NCI-H2081 treated with DMSO at 0.1 percent for 48 hours (cell line): ENCODE measurements at places on chromosomes 3 and 15.
A peak's percentile ranks its signal among the peaks of the same experiment; 100 is the strongest.

DNA sequence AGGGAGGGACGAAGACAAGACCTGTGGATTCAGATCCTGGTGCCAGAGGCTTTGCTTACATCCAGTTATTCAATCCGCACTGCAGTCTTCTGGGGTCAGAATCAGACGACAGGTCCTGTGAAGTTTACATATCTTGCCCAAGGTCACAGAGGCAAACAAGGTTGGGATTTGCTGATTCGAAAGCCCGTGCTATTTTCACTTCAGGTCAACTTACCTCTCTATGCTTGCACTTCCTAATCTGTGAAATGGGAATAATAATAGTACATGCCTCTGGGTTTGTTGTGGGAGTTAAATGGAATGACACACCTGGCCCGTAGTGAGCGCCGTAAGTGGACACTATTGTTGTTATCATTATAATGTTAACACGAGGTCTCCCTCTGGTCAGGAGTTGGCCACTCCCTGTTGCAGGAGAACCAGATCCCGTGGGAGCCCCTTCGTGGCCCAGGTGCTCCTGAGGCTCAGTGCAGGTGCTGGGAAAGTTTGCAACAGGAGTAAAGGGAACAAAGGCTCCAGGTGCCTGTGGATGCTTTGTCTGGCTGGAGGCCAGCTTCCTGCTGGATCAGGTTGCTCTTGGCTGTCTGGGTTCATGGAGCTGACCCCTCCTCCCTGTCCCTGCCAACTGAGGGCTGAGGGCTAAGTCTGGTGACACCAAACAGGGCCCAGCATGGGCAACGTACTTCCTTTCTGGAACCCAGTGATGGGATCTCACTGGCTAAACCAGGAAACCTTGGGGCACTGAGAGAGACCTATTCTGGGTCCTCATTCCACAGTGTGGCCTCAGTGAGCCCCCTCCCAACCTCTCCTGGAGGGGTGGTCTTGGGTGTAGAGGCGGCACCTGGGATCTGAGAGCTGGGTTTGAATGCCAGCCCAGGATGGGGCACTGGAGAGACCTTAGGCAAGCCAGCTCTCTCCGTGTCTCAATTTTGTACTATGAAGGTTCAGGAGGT lies 40.1 kb upstream of the SEMA4B start:
- no peak for DNase-seq

DNA sequence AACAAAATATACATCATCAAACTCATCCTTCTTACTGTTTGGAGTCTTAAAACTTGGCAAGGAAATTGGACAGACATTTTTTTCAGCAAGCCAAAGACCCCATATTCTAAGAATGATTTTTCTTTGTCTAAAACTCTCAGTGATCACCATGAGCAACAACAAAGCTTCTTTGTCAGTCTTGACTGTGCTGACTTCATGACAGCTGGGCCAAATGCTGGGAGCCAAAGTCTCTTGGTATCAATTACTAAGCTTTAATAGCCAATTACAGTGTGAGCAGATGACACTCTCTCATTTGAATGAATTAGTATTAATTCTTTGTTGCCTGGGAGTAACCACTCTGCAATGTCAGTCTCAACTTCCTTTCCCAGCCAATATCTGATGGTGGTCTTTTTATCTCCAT lies 48.1 kb upstream of the GK5 start:
- no peak for DNase-seq

- DNase-seq = no peak
Measured at GRCh38 chr3:55000953-55001352, 73.1 kb upstream of the LRTM1 start.

DNA sequence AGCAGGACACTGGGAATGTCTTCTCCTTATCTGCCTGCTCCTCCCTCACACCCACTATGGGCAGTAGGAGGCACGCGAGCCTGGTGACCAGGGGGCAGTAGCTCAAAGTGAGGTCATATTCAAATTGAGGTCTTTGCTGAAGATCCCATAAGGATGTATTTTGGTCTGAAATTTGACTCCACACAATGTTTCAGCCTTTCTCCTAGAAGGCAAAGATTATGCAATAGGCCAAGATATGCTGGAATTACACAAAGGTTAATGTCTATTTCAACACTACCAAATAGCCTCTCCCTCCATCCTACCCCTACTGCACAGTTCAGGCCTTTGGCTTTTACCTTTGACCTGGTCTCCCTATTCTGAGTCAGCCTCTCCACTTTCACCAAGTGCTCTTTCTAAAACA lies 203.0 kb downstream of the TIGIT start:
- no peak for DNase-seq

DNA sequence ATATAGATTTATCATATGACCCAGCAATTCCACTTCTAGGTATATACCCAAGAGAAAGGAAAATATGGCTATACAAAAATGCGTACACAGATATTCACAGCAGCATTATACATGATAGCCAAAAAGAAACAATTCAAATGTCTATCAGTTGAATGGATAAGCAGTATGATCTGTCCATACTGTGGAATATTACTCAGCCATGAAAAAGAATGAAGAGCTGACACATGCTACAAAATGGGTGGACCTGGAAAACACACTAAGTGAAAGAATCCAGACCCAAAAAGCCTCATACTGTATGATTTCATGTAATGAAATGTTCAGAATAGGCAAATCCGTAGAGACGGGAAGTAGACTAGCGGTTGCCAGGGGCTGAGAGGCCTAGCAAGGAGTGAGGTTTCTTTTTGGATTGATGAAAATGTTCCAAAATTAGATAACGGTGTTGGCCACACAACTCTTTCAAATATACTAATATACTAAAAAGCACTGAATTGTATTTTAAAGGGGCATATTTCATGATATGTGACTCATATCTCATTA lies 33.4 kb downstream of the FGD5 start:
- no peak for DNase-seq

GRCh38 chr3:108983051-108983450 lies 29.4 kb upstream of the GUCA1C start:
- no peak for DNase-seq

DNA sequence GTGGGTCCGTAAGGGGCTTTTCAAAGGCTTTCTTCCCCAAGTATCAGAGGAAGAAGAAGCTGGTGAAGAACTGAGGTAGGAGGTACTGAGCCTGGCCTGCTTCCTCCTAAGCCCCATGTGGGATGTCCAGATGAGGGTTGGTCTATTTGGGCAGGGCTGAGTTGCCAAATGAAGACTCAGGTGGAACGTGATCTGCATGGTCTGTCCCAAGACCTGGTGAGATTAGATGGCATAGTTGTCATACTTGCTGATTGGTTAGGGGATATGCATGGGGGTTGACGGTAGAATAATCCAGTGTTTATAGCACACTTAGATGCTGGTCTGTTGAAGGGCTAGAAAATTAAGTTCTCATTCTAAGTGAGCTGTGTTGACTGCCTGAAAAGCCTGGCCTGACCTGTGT lies 36.3 kb upstream of the BSN start:
- no peak for DNase-seq

DNA sequence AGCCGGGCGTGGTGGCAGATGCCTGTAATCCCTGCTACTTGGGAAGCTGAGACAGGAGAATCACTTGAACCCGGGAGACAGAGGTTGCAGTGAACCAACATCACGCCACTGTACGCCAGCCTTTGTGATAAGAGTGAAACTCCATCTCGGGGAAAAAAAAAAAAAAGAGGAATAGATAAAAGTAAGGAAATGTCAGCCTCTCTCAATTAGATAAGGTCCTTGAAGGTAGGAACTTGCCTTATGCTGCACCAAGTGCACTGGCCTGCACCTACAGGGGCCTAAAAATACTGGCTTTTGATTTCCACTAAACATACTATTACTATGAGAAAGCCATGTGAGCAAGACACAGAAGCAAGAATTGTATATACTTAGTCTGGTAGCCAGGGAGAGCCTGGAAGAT lies 7.1 kb downstream of the RAF1 start:
- DNase-seq = no peak

- no peak for DNase-seq
Measured at GRCh38 chr3:79534727-79535126, 233.1 kb downstream of the ROBO1 start.

GRCh38 chr3:190911382-190911781 lies 48.9 kb upstream of the GMNC start:
- DNase-seq = peak; percentile 85

DNA sequence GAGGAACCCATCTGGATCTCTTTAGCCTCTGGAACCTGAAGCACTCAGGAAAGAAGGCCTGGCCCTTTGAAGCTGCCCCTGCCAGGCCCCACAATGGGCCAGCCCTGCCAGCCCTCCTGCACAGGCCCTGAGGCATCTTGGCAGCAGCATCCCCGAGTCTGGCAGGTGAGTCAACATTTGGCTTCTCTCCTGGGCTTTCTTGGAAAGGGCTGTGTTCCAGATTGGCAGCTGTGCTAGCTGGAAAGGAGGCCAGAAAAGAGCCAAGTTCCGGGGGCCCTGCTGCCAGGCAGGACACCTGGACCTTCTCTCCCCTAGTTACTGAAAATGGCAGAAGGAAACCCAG lies 187.2 kb downstream of the SHQ1 start:
- DNase-seq = peak; percentile 89

GRCh38 chr3:45170096-45170495 lies 23.9 kb upstream of the CDCP1 start:
- DNase-seq = no peak

- DNase-seq = no peak
Measured at GRCh38 chr3:141860086-141860669, 16.3 kb upstream of the ATP1B3 start.

DNA sequence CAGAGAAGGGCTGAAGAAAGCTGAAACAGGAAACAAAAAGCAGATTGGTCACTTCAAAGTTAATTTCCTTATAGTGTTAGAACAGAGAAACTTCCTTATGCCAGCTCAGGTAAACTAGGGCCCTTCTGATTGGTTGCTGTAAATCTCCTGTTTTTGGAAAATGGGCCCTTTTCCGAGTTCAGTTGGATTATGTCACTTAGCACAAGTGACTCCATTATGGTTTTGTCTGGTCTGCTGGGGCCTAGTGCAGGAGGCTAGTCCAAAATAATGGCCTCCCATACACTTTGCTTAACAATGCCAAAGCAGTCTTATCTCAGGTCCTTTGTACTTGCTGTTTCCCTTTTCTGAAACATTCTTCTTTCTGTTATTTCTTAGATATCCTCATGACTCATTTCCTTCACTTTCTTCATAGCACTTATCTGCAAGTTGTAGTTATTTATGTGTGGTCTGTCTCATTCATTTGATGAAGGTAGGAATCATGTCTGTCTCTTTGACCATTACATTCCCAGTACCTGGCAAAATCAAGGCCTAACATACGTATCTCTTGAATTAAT lies 7.7 kb upstream of the DCP1A start:
- DNase-seq = no peak

GRCh38 chr3:108131475-108132134 lies 40.8 kb upstream of the CD47 start:
- no peak for DNase-seq

- no peak for DNase-seq
Measured at GRCh38 chr3:35320646-35321407, 318.5 kb upstream of the ARPP21 start.

DNA sequence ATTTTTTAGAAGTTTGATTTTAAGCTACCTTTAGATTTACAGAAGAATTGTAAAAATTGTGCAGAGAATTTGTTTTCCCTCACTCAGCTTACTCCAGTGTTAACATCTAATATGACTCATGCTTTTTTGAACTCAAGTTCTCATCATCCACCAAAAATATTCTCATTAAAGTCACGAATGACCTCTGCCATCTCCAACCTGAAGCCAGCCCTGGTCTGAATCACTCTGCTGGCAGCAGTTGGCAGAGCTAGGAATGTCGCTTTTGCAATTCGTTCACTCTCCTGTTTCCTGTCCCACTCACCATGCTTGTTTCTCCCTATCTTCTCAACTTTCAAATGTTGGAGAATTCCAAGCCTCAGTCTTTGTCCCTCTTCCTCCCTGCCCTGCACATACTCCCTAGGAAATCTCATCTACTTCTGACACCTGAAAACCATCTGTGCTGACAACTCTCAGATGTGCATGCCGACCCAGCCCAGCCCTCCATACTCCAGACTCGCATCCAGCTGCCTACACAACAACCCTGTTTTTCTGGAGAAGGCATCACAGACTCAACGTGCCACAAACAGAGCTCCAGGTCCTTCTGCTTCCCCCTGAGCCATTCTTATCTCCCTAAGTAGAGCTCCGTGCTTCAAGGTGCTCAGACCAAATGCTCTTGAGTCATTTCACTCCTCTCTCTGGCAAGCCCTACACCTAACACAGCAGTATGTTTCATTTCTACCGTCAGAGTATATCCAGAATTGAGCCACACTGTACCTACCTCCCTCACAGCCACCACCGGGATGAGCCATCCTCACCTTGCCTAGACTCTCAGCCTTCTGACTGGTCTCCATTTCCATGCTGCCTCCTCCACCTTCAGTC lies 24.9 kb downstream of the PRR23E start:
- no peak for DNase-seq

DNA sequence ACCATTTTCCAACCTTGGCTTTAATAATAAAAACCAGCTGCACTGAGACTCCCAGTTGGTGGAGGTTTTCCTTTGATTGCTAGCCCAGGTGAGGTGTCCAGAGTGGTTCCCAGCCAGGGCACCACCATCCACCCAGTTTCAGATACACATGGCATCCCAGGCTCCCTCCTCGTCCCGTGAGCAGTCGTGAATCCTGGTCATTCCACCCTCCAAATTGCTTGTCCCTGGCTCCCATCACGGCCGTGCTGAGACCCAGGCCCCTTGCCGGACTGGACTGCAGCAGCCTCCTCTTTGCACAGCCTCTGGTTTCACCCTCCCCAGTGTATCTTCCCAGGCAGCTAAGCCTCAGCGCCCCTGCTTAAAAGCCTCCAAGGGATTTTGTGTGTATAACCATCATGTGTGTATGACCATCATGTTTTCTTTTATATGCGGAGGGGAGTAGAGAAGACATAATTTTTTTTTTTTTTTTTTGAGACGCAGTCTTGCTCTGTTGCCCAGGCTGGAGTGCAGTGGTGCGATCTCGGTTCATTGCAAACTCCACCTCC lies 106.3 kb downstream of the ETFA start:
- no peak for DNase-seq

DNA sequence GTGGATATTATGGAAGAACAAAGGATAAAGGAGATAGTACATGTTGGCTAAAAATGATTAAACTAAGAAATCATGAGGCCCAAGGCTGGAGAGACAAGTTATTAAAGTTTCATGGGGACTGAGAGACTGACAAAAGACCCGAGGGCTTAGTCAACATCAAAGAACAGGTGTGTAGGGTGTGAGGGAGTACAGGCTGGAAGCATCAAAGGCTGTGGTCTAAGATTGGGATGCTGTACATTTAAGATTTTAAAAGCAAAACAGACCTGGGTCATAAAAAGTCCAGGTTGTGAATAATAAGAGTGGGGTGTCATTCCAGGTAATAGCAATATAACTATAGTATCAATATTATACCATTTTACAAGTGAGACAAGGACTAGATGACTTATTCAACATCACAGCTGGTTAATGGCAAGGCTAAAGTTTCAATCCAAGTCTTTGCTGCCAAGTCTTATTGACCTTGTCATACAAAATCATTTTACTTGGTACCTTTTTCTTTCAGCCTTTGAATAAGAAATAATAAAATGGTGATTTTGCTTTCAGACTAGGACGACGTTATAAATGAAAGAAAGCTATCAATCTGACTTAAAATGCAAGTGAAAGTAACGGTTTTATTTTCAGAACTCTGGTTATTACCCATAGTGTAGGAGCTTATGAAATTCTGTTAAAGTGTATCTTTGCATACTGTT lies 211.6 kb downstream of the TNIK start:
- no peak for DNase-seq
